CD4-positive, alpha-beta T cell treated with Interleukin-6 for 4 hours (primary cell): ENCODE measurements at places on chromosomes 1 and 21.

GRCh38 chr1:241717975-241718374, 65.9 kb downstream of the WDR64 start:
- no peak for DNase-seq

DNA sequence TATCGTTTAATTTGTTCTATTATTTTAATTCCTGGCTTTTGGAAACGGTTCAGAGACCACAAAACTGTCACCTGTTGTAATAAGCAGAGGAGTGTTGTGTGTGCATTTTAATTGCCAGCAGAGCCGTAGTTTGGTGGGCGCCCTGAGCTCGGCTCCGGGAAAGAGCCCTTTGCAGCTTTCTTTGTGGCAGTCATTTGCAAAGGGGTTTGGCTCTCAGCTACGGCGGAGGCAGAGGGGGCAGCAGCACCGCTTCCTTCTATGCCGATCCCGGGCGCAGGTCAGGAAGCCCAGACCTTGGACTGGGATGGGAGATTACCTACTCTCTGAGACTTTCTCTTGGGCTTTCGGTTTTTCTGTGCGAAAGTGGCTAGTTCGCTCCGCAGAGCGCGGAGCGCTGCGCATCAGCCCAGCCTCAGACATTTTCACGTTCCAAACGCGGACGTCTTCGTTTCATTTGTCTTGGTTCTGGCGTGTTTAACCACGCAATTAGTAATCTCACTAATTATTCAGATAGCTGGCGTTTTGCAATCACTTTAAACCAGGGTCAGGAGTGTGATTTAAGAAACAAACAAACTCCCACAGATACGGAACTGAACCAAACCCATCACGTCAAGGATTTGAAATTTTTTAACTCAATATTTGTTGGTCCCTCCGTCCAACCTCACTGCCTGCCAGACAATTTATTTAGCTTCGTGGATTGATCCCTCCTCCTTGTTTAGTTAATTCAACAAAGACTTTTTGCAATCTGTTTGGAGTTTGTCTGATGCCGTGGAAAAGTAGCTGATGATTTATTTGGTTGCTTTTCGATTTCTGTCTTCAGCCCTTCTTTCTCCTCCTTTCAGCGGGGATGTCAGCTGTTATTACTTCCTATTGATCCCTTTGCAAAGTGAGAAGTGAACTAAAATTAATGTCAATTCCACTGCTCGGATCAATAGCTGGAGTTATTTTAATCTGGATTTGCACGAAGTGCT, 3.9 kb downstream of the RNF220 start:
- no peak for DNase-seq

GRCh38 chr1:175297291-175297690, 104.7 kb upstream of the KIAA0040 start:
- peak; percentile 28 for DNase-seq

- DNase-seq, result no peak
Observed at GRCh38 chr1:44089371-44090048, 29.1 kb upstream of the KLF17 start.

DNA sequence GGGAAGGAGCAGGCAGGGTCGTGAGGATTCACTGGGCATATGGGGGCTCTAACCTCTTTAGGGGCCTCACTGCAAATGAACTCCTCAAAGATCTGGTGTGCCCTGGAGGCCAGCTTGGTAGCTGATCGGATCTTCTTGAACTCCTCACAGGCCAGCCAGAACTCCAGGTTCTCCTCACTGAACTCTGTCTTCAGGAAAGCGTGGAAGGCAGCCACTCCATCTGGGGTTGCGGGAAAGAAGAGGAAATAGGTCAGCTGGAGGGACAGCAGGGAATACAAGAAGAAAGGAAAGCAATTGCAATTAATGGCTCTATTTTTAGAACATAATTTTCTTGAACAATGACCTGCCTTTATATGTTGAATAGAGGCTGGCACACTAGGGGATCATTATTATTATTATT, 2.3 kb downstream of the RGS16 start:
- no peak for DNase-seq

DNA sequence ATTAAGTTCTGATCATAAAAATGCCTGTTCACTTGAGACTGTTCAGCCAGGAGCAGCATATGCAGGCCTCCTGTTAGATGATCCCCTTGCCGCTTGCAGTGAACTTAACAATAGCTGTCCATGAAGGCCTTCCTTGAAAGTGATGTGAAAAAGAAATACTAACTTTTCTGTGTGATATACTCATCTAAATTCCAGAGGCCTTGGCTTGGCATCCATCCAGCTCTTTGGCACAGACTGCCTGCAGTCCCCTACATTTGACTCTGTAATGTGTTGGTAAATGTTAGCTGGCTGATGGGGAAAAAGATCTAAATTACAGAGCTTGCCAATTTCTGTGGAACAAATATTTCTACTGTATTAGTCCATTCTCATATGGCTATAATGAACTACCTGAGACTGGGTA, 73.7 kb downstream of the KCNK2 start:
- DNase-seq, result no peak

DNA sequence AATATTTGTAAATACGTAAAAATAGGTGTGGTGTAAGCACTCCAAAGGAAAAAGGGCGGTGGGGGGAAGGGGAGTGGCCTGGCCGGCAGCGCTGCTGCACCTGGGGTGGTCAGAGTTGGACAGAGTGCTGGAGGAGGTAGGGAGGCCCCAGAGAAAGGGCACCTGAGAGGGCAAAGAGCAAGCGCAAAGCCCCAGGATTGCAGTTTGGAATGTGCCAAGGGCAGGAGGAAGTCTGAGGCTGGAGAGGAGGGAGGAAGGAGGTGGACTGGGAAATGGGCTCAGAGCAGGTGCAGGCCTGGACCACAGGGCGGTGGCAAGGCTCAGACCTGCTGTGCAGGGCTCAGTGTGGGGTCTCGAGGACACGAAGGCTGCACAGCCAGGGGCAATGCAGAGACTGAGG, 30.6 kb downstream of the LDLRAP1 start:
- DNase-seq, result no peak

GRCh38 chr1:151135433-151136385, 10.7 kb downstream of the SEMA6C start:
- no peak for DNase-seq

GRCh38 chr1:52906135-52906603, 15.4 kb downstream of the ECHDC2 start:
- DNase-seq, result no peak

- DNase-seq, result no peak
Observed at GRCh38 chr1:77925956-77926355, 37.5 kb downstream of the NEXN start.

DNA sequence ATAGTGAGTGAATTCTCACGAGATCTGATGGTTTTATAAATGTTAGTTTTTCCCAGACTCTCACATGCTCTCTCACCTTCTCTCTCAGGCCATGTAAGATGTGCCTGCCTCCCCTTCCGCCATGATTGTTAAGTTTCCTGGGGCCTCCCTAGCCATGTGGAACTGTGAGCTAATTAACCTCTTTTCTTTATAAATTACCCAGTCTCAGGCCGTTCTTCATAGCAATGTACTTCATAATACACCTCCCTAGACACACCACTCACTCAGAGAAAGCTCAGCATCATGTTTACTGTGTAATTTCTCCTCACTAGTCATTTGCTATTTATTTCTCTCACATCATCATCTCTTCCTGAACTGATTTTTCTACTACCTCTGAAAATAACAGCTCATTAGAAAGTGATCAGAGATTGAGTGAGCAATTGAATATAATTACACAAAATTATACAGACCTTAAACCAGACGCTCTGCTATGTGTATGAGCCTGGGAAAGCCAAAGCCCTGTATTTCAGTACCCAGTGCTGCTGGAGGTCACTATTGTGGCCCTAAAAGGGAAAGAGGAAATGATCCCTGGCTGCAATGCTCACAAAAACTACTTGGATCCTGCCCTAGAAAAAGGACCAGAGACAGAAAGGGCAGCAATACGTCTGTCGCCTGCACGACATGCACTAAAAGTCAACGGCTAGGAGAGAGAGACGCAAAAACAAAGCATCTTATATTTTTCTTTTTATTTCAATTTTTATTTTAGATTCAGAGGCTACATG, 284.5 kb downstream of the DSCAM start:
- DNase-seq, result no peak

GRCh38 chr1:20361401-20361800, 70.7 kb downstream of the VWA5B1 start:
- no peak for DNase-seq
